ENCODE measurements at places on chromosomes 11 and 22. TPM values are rescaled to one million over a fixed set of nuclear protein-coding genes. Genes with fewer than 3 reads are reported as not detected.

Gene SIPA1
- total RNA-seq: 19.9 TPM

Gene SYT7
- 2.2 TPM for total RNA-seq

Gene CCDC86
- 12.0 TPM for total RNA-seq

Gene CSRP3
- total RNA-seq: not detected

Gene SLC5A4
- total RNA-seq: not detected

Gene TSSK2
- total RNA-seq: not detected

Gene F2
- not detected for total RNA-seq

Gene HTR3B
- not detected for total RNA-seq

Gene GAS2
- 4.8 TPM for total RNA-seq

Gene BET1L
- 29.6 TPM for total RNA-seq

Gene E2F8
- total RNA-seq: not detected

Gene TREH
- total RNA-seq: not detected

Gene IFTAP
- 77.3 TPM for total RNA-seq

DNA sequence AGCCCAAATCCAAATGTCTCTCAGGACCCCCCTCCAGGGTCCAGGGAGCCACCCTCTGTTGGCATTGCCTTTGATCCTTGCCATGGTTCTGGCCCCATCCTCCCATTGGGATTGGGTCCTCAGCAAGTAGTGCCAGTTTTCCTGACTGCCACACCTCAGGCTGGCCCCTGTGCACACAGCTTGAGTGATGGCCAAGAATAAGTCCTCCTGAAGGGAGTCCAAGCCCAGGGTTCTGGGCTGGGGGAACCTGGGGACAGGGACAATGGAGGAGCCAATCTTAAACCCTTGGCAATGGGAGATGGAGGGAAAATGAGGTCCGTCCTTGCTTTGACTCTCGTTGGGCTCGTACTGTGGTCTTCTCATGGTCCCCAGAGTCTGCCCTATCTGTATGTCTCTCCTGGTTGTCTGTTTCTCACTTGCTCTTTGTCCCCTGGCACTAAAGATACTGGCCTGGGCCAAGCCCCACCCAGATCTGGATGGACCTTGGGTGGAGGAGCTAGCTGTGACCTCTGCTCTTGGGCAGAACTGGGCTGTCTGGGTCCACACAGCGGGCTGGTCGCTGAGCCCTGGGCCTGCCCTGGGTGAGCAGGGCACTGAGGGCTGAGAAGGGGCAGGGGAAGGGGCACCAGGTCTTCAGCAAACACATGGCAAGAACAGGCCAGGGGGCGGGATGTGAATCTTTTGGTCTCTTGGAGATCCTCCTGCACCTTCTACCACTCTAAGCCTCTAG is 2.9 kb downstream of the SOX10 start:
- no peak for DNase-seq
- H3K36me3 ChIP-seq: no peaks in the 10 kb centered on the region
- H3K27me3 ChIP-seq: no peaks in the 10 kb centered on the region

GRCh38 chr11:99592266-99592665 is 571.5 kb downstream of the CNTN5 start:
- no peak for DNase-seq
- H3K4me1 ChIP-seq: no peaks in the 10 kb centered on the region
- no peaks in the 10 kb centered on the region for H3K27me3 ChIP-seq
- no peak overlapping the region for H3K4me3 ChIP-seq
- no peaks in the 10 kb centered on the region for H3K36me3 ChIP-seq
- no peak overlapping the region for H3K27ac ChIP-seq

DNA sequence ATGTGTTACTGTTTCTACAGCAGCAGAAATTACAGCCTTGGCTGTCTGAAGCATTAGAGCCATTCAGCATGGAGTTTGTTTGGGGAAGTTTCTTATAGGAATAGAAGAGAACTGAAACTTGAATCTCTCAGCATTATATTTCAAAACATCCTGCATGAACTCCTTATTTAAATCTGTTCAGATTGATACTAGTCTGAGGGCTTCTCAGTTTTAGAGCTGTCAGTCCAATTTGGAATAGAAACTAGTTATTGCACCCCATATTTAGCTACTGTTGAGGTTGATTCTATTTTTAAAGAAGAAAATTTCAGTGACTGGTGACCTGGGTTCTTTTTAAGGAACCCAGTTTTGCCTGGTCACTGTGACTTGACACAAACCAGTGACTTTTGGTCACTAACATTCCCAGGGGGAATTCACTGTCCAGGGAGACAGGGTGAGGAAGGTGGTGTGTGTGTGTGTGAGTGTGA is 126.0 kb upstream of the TTC12 start:
- no peak overlapping the region for H3K4me3 ChIP-seq
- peaks cover 37% of the 10 kb centered on the region for H3K4me1 ChIP-seq
- no peaks in the 10 kb centered on the region for H3K36me3 ChIP-seq
- H3K27me3 ChIP-seq: no peaks in the 10 kb centered on the region
- DNase-seq: no peak

- DNase-seq: no peak
- peak within 1 kb of the TSS; percentile 68 for H3K4me3 ChIP-seq
- H3K27me3 ChIP-seq: no peaks in the 10 kb centered on the region
Measured at GRCh38 chr11:9091044-9091922, at the start of gene SCUBE2. TSS of gene SCUBE2 (minus strand) at chr11:9091599. CDS start at chr11:9091528, 71 bp downstream.

DNA sequence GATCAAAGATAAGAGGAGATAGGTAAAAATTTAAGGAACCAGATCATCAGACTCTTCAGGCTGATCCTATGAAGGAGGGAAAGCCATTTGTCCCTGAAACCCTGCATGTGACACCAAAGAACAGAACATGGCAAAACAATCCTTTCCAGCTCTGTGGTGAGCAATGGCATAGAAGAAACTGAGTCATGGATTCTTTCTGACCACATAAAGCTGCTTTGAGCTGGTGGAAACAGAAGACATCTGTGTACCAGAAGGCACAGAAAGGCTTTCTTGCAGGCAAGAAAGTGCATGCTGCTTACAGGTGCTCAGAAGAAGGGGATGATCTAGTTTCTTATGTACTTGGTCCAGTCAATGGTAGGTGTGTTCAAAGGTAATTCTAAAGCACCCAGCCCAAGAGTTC is 45.0 kb upstream of the APOA1 start:
- no peak overlapping the region for H3K4me3 ChIP-seq
- H3K27ac ChIP-seq: no peak overlapping the region
- H3K27me3 ChIP-seq: no peaks in the 10 kb centered on the region

GRCh38 chr22:22094921-22095320 is 112.3 kb upstream of the TOP3B start:
- no peak overlapping the region for H3K4me3 ChIP-seq
- H3K27me3 ChIP-seq: no peaks in the 10 kb centered on the region

- H3K27ac ChIP-seq: no peak overlapping the region
- no peak for DNase-seq
- no peak overlapping the region for H3K4me3 ChIP-seq
- no peaks in the 10 kb centered on the region for H3K36me3 ChIP-seq
- H3K4me1 ChIP-seq: no peaks in the 10 kb centered on the region
Measured at GRCh38 chr11:22869325-22869724, 9.1 kb upstream of the CCDC179 start.

- peak; percentile 98 for DNase-seq
- H3K4me3 ChIP-seq: peak overlapping the region; percentile 11
- peak overlapping the region; percentile 88 for H3K27ac ChIP-seq
Measured at GRCh38 chr22:37545703-37546436, 14.4 kb upstream of the CDC42EP1 start.

- H3K27ac ChIP-seq: peak overlapping the region; percentile 42
- DNase-seq: peak; percentile 53
- no peaks in the 10 kb centered on the region for H3K36me3 ChIP-seq
- peaks cover 53% of the 10 kb centered on the region for H3K4me1 ChIP-seq
- H3K27me3 ChIP-seq: no peaks in the 10 kb centered on the region
- no peak overlapping the region for H3K4me3 ChIP-seq
Measured at GRCh38 chr11:117825538-117826189, 1.1 kb upstream of the FXYD2 start.

DNA sequence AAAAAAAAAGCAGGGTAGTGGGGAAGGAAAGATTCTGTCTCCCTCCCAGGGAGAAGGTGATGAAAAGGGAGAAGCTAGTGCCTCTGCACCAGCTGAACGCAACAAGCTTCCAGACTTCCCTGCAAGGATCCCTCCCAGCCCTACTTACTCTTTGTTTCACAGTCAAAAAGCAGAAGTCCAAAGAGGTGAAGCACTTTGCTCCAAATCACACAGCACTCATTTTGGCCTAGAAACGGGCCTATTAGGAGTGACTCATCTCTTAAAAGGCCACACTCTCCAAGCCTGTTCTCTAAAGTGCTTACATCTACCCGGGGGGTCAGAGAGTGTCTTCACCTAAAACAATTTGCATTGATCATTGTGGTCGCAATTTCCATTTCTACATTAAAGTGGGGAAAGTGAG is 17.7 kb upstream of the GRK3 start:
- H3K27ac ChIP-seq: no peak overlapping the region
- H3K4me1 ChIP-seq: peaks cover 28% of the 10 kb centered on the region
- H3K4me3 ChIP-seq: no peak overlapping the region
- no peak for DNase-seq
- no peaks in the 10 kb centered on the region for H3K36me3 ChIP-seq
- no peaks in the 10 kb centered on the region for H3K27me3 ChIP-seq

DNA sequence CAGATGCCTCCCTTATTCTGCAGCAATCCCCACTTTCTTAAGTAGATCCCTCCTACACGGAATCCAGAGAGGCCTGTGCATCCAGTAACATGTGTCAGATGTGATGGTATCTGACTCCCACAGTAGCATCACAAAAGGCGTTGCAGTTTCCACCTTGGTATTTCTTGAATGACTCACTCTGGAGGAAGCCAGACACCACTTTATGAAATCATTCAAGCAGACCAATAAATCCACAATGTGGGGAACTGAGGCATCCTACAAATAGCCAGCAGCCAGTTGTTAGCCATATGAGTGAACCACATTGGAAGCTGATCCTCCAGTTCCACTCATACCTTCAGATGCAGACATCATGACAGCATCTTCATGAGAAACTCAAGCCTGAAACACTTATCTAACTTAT is 798.1 kb downstream of the OPCML start:
- no peak overlapping the region for H3K4me3 ChIP-seq
- H3K36me3 ChIP-seq: no peaks in the 10 kb centered on the region
- H3K4me1 ChIP-seq: no peaks in the 10 kb centered on the region

- no peaks in the 10 kb centered on the region for H3K36me3 ChIP-seq
- no peak overlapping the region for H3K4me3 ChIP-seq
- DNase-seq: no peak
- no peaks in the 10 kb centered on the region for H3K4me1 ChIP-seq
- no peak overlapping the region for H3K27ac ChIP-seq
Measured at GRCh38 chr11:74754507-74755252, 6.0 kb downstream of the RNF169 start.

GRCh38 chr11:2109541-2110019 is 29.6 kb downstream of the IGF2 start:
- no peaks in the 10 kb centered on the region for H3K36me3 ChIP-seq
- DNase-seq: no peak
- H3K4me1 ChIP-seq: no peaks in the 10 kb centered on the region
- no peak overlapping the region for H3K4me3 ChIP-seq

DNA sequence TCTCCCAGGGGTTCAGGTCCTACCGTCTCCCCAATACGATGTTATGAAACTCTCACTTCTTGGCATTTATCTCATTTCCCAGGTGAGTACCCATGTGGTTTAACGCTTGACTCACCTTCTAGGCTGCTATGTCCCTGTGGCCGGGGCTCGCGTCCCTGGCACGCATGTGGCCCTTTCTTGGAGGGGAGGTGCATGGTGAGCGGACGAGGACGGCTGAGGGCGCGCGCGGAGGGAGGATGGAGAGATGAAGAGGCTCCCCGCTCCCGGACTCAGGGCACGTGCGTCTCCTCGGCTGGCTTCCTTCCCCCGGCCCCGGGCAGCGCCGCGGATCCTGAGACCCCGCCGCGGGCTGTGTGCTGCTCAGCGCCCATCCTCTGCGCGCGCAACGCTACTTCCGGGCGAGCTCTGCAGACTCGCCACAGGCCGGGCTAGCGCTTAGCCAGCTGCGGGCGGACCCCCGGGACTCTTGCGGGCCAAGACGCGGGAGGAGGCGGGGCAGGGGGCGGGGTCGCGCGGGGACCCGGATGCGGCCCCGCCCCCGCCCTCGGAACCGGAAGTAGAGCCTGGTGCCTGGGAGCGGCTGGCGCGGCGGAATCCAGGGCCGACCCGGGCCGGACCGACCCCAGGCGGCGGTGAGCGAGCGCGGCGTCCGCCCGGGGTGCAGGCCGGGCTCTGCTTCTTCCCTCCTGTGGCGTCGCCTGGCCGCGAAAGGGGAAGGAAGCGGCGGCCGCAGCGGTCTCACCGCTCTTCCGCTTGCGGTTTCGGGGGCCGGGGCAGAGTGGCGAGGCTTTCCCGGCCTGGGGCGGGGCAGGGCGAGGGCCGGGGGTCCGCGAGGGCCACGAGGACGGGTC is at the start of gene CTTN:
TSS of gene CTTN (plus strand) at position 547 of the 851 bp plus-strand sequence. CDS start 8,769 bp downstream, outside the sequence.
- peak within 1 kb of the TSS; percentile 91 for H3K27ac ChIP-seq
- H3K27me3 ChIP-seq: no peaks in the 10 kb centered on the region
- peak within 1 kb of the TSS; percentile 98 for H3K4me3 ChIP-seq

DNA sequence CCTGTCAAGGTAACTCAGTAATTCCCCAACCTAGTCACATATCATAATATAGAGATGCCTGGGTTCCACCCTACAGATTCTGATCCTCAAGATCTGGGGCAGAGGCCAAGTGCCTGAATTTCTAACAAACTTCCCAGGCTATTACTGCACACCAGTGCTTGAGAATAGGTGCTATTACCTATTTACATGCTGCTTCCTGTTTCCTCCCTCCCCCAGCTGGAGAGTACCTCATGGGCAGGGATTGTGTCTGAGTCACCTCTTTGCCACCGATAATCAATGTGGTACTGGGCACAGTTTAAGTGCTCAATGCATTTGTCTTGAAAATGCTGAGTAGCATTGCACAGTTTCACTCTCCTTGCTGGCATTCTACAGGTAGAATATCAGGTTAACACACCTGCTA is 582.2 kb upstream of the CADM1 start:
- H3K4me1 ChIP-seq: no peaks in the 10 kb centered on the region
- H3K27me3 ChIP-seq: no peaks in the 10 kb centered on the region
- no peak for DNase-seq
- H3K36me3 ChIP-seq: no peaks in the 10 kb centered on the region
- no peak overlapping the region for H3K27ac ChIP-seq

GRCh38 chr22:26516503-26516902 is 4.2 kb upstream of the TFIP11 start:
- H3K4me1 ChIP-seq: no peaks in the 10 kb centered on the region
- no peak overlapping the region for H3K4me3 ChIP-seq
- no peaks in the 10 kb centered on the region for H3K36me3 ChIP-seq
- H3K27ac ChIP-seq: no peak overlapping the region

DNA sequence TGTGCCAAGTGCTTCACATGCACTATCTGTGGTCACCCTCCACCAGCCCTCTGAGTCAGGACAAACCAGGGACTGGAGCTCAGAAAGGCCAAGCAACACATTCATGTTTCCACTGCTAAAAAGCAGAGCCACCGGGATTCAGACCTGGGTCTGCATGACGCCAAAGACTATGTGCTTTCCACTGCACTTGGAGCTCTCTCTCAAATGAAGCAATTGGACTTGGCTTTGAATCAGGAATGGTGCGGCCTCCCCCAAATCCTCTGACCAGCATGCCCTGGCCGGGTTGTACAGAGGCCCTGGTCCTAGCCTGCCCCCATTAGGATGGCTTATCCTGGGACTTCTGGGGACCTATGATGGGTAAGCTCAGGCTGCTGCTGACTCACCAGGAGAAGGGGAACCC is 80.7 kb downstream of the PKNOX2 start:
- H3K27me3 ChIP-seq: no peaks in the 10 kb centered on the region
- no peak overlapping the region for H3K4me3 ChIP-seq
- H3K4me1 ChIP-seq: no peaks in the 10 kb centered on the region

- H3K27me3 ChIP-seq: no peaks in the 10 kb centered on the region
- no peak overlapping the region for H3K27ac ChIP-seq
- no peak for DNase-seq
- no peaks in the 10 kb centered on the region for H3K4me1 ChIP-seq
Measured at GRCh38 chr22:40235308-40235707, 57.6 kb downstream of the TNRC6B start.

GRCh38 chr11:126079621-126080124 is 17.0 kb upstream of the CDON start:
- H3K27ac ChIP-seq: peak overlapping the region; percentile 78
- no peak for DNase-seq
- H3K4me1 ChIP-seq: no peaks in the 10 kb centered on the region
- no peaks in the 10 kb centered on the region for H3K36me3 ChIP-seq
